ENCODE measurements at places on chromosomes 1 and 21. TPM values are rescaled to one million over a fixed set of nuclear protein-coding genes. Genes with fewer than 3 reads are reported as not detected.

The GJA5 gene
- polyA plus RNA-seq = not detected

The RAB25 gene
- polyA plus RNA-seq = 5.9 TPM

The LEPR gene
- 2.0 TPM for polyA plus RNA-seq

The TMEM240 gene
- polyA plus RNA-seq = not detected

The RHOU gene
- 0.29 TPM for polyA plus RNA-seq

- no peaks in the 10 kb centered on the region for H3K36me3 ChIP-seq
- peak; percentile 16 for DNase-seq
- H3K27ac ChIP-seq = no peak overlapping the region
- peaks cover 6% of the 10 kb centered on the region for H3K4me1 ChIP-seq
- H3K27me3 ChIP-seq = no peaks in the 10 kb centered on the region
- no peak overlapping the region for H3K4me3 ChIP-seq
Measured at GRCh38 chr1:58773406-58773840, 10.4 kb downstream of the JUN start.

DNA sequence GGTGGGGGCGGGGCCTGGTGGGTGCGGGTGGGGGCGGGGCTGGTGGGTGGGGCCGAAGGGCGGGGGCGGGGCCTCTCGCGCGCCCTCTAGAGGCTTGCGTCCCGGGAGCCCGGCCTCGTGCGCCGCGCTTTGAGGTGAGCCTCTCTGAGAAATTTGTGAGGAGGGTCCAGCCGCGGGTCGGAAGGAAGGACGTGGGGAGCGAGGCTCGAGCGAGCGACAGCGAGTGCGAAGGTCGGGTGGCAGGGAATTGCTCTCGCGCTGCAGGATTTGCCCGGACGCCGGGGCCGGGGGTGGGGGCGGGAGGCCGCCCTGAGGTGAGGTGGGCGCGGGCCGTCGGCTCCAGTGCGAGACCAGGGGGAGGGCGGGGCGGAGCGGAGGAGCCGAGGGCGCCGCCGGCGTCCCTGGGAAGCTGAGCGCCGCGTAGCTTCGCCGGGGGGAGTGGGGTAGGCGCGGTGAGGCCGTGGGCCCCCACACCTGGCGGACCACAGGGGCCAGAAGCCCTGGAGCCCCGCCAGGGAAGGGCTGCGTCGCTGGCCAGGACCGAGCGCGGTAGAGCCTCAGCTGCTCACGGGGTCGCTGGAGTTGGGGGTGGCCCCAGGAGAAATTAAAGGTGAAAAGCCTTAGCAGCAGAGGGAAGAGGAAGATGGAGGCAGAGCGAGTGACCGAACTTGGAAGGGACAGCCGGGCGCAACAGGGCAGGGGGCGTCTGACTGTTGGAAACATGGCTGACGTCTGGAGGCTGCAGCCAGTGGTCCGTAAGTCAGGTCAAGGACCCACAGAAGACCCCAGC is 754 bp upstream of the LSS start:
- peaks cover 8% of the 10 kb centered on the region for H3K36me3 ChIP-seq
- peak overlapping the region; percentile 66 for H3K4me3 ChIP-seq
- DNase-seq = no peak

GRCh38 chr1:240294566-240294965 is 202.9 kb downstream of the FMN2 start:
- H3K4me3 ChIP-seq = no peak overlapping the region
- H3K4me1 ChIP-seq = no peaks in the 10 kb centered on the region
- no peak for DNase-seq
- no peak overlapping the region for H3K27ac ChIP-seq
- no peaks in the 10 kb centered on the region for H3K36me3 ChIP-seq
- no peaks in the 10 kb centered on the region for H3K27me3 ChIP-seq

- peaks cover 12% of the 10 kb centered on the region for H3K4me1 ChIP-seq
- H3K27me3 ChIP-seq = no peaks in the 10 kb centered on the region
- no peak overlapping the region for H3K27ac ChIP-seq
- H3K36me3 ChIP-seq = no peaks in the 10 kb centered on the region
- no peak for DNase-seq
Measured at GRCh38 chr1:8533124-8533523, 215.2 kb downstream of the SLC45A1 start.

DNA sequence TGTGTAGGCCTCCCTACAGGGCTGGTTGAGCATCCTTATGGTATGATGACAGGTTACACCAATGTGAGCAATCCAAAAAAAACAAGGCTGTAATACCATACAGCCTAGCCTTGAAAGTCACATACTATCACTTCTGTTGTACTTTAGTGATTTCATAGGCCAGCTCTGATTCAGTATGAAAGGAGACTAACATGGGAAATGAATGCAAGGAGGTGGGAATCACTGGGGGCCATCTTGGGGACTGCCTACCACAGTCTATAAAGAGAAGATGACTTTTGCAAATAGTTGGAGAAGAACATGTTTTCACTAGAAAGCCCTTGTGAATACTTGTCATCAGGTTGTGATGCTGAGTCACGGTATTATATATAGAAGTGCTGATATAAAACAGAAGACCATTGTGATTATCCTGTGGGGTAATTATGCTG is 270.7 kb downstream of the S1PR1 start:
- no peak overlapping the region for H3K4me3 ChIP-seq
- DNase-seq = no peak
- H3K27me3 ChIP-seq = no peaks in the 10 kb centered on the region
- no peak overlapping the region for H3K27ac ChIP-seq
- H3K4me1 ChIP-seq = no peaks in the 10 kb centered on the region
- H3K36me3 ChIP-seq = no peaks in the 10 kb centered on the region

DNA sequence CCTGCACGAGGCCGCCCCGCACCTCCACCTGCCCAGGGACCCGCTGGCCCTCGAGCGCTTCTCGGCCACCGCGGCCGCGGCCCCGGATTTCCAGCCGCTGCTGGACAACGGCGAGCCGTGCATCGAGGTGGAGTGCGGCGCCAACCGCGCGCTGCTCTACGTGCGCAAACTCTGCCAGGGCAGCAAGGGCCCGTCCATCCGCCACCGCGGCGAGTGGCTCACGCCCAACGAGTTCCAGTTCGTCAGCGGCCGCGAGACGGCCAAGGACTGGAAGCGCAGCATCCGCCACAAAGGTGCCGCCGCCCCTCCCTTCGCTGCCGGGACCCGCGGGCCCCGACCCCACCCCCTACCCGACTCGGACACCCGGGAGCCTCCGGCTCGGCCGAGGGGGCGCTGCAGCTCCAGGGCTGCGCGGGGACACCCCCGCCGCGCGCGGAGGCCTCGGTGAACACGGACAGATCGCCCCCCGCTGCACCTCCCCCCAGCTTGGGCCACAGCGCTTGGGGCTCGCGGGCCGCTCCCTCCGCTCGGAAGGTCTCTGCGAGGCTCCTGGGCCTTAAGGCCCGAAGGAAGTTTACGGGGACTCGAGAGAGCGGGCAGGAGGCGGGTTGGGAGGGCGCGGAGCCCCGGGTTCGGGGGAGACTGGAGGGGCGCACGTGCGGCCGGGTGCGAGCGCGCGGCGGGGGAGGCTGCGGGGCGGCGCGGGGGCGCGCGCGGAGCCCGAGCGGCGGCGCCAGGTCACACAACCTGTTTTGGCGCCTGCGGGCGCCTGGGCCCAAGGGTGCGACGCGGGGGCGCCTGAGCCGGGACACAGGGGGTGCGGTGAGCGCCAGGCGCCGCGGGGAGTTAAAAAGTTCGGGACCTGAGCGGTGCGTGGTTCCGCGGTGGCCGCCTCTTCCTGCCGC is 1.2 kb downstream of the SAMD11 start:
- H3K4me3 ChIP-seq = no peak overlapping the region
- no peak for DNase-seq
- H3K27me3 ChIP-seq = peaks cover 34% of the 10 kb centered on the region
- no peaks in the 10 kb centered on the region for H3K36me3 ChIP-seq
- peaks cover 32% of the 10 kb centered on the region for H3K4me1 ChIP-seq

GRCh38 chr1:75559800-75560199 is 51.1 kb downstream of the SLC44A5 start:
- H3K4me3 ChIP-seq = no peak overlapping the region
- no peak overlapping the region for H3K27ac ChIP-seq
- DNase-seq = no peak
- no peaks in the 10 kb centered on the region for H3K27me3 ChIP-seq
- H3K4me1 ChIP-seq = no peaks in the 10 kb centered on the region
- no peaks in the 10 kb centered on the region for H3K36me3 ChIP-seq

DNA sequence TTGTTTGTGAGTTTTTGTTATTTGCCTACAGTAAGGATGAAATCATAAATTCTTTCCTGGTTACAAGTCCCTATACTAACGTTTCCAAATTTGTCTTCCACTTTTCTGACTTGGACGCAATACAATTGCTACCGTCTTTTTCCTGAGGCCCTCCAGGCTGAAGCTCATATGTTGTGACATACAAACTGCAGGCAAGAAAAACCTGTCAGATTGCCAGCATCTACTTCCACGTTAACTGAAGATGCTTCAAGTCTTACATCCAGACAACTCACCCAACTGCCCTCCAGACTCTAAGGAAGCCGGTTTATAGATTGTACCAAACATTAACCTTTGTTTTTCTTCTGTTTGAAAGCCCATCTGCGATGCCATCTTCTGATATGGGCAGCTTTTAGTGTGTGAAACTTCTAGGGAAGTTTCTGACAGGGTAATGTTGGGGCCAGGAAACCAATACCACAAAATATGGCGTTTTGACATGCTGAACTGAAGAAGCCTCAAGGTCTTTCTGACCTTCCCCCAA is 21.4 kb upstream of the RNF11 start:
- H3K4me3 ChIP-seq = no peak overlapping the region
- DNase-seq = peak; percentile 5
- no peaks in the 10 kb centered on the region for H3K27me3 ChIP-seq

DNA sequence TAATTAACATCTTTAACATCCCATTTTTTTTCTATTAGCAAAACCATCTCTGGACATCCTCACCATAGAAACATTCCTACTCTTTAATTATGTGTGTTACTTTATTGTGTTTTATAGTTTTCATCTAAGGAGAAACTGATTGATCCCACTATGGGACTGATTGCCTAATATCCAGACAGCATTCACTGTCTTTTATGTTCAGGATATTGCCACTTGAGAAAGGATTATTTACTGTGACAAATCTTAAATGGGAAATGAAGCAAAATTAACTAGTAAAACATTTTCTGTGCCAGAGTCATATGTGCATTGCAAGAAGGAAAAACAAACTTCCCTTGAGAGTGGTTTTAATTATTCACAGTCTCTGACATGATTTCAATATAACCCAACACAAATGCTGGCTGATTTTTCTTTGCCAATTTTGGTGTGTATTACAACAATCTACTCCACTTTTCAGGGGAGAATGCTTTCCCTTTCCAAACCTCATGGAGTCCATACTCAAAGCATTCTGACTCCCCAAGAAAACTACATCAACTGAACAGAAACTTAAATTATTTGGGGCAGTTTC is 15.8 kb upstream of the RGS13 start:
- DNase-seq = no peak
- no peak overlapping the region for H3K4me3 ChIP-seq
- no peaks in the 10 kb centered on the region for H3K36me3 ChIP-seq
- H3K27me3 ChIP-seq = no peaks in the 10 kb centered on the region
- H3K4me1 ChIP-seq = no peaks in the 10 kb centered on the region

GRCh38 chr1:19123837-19124236 is 86.2 kb downstream of the UBR4 start:
- H3K4me3 ChIP-seq = no peak overlapping the region
- no peak overlapping the region for H3K27ac ChIP-seq
- H3K36me3 ChIP-seq = peaks cover 93% of the 10 kb centered on the region

DNA sequence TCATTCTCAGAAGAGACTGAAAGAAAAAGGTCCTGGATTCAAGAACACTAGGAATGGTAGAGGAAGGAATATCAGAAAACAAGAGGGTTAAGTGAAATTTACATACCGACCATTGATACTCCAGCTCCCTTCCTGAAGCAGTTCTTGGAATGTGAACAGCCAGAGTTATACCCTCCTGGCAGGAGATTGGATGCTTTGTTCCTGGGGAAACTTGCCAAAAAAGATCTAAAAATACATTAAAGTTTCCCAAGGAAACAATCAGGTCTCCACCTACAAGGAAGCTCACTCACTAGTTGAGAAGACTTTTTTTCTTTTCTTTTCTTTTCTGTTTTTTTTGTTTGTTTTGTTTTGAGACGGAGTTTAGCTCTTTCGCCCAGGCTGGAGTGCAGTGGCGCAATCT is 91.1 kb downstream of the HLX start:
- H3K27ac ChIP-seq = no peak overlapping the region
- H3K4me3 ChIP-seq = no peak overlapping the region
- DNase-seq = no peak
- H3K4me1 ChIP-seq = no peaks in the 10 kb centered on the region

- H3K36me3 ChIP-seq = no peaks in the 10 kb centered on the region
- no peaks in the 10 kb centered on the region for H3K4me1 ChIP-seq
- DNase-seq = no peak
- no peaks in the 10 kb centered on the region for H3K27me3 ChIP-seq
- no peak overlapping the region for H3K27ac ChIP-seq
- H3K4me3 ChIP-seq = no peak overlapping the region
Measured at GRCh38 chr1:52003877-52004276, 13.4 kb upstream of the RAB3B start.

DNA sequence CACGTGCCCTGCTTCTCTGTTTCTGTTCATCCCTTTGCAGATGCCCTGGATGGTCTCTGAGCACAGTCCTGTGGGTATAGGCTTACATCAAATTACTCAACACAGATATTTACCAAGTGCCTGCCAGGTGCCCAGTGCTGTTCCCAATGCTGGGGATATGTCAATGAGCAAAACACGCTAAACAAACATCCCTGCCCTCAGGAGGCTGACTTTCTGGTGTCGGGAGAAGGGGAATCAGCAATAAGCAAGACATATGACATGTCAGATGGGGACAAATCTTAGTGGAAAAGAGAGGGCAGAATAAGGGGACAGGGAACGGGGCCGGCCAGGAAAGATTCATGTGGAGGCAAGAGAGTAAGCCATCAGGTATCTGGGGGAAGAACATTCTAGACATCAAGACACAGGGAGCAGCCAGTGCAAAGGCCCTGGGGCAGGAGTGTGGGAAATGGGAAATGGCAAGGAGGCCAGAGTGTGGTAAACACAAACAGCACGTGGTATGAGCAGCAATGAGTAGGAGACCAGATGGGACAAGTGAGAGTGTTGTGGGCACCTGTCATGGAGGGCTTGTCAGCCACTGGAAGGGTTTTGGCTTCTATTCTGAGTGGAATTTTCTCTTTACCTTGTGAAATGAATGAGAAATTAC is 160.2 kb upstream of the KAZN start:
- H3K27ac ChIP-seq = no peak overlapping the region
- no peaks in the 10 kb centered on the region for H3K27me3 ChIP-seq

GRCh38 chr21:36246080-36246631 is 73.8 kb upstream of the MORC3 start:
- no peak overlapping the region for H3K4me3 ChIP-seq
- no peak for DNase-seq
- peaks cover 42% of the 10 kb centered on the region for H3K36me3 ChIP-seq
- H3K27ac ChIP-seq = no peak overlapping the region
- no peaks in the 10 kb centered on the region for H3K4me1 ChIP-seq
- H3K27me3 ChIP-seq = no peaks in the 10 kb centered on the region

DNA sequence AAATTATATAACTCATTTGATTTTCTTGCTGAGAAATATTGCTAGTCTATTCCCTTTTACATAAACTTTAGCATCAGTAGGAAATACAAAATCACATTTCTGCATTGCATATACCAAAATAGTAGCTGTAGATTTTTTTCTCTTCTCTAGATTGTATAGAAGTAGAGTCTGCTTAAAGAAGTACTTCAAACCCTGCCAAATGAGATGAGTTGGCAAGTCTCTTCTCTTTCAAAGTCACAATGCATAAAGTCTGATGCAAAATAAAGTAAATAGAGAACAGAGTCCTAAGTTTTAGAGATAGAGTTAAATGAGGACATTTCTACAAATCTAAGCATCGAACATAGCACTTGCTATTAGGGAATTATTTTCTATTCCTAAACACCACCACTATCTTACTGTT is 6.4 kb downstream of the PLPPR4 start:
- H3K36me3 ChIP-seq = no peaks in the 10 kb centered on the region
- H3K27me3 ChIP-seq = no peaks in the 10 kb centered on the region
- no peaks in the 10 kb centered on the region for H3K4me1 ChIP-seq
- no peak for DNase-seq

Measured in CD4-positive, alpha-beta memory T cell (primary cell).